ENCODE measurements at places on chromosomes 12 and 14. TPM values are rescaled to one million over a fixed set of nuclear protein-coding genes. Genes with fewer than 3 reads are reported as not detected.
A peak's percentile ranks its signal among the peaks of the same experiment; 100 is the strongest.

- DNase-seq = peak; percentile 72
These were observed 126.7 kb upstream of the HIF1A start for GRCh38 chr14:61568572-61569011.

- DNase-seq = no peak
These were observed 147.6 kb downstream of the FOXN3 start for GRCh38 chr14:89269404-89269803.

- DNase-seq = no peak
These were observed 27.7 kb downstream of the PKP2 start for GRCh38 chr12:32868885-32869284.

DNA sequence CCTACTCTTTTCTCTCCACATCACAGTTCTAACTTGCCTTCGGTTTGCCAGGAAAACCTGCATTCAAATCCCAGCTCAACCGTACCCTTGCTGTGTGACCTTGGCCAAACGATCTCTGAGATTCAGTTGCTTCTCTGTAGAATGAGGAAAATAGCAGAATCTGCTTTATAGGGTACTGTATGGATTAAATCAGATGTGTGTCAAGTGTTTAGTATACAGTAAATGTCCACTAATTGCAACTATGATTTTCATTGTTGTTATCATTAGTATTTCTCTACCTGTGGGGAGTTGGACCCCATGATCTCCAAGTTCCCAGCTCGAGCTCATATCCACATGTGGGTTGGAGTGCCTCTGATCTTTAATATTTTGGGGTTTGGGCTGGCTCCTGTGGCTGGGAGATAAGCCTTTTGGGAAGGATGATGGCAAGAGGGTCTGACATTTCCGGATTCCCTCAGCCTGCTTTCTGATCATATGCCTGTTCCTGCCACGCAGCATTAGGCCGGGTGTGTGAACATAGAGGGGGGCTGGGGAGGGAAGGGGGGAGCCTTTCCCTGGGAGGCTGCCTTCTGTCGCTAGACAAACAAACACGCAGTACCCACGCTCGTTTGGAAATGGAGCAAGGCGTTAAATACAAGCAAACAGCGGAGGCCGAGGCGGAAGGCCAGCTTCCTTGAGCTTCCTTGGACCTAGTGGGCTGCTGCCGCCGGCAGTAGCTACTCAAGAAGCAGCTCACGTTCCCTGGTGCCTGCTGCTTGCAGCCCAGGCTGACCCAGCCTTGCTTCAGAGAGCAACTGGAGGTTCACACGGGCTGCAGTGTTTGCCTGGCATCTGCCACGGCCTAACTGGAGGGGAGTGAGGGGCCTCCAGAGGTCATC is 213.5 kb upstream of the LHX5 start:
- DNase-seq = no peak

DNA sequence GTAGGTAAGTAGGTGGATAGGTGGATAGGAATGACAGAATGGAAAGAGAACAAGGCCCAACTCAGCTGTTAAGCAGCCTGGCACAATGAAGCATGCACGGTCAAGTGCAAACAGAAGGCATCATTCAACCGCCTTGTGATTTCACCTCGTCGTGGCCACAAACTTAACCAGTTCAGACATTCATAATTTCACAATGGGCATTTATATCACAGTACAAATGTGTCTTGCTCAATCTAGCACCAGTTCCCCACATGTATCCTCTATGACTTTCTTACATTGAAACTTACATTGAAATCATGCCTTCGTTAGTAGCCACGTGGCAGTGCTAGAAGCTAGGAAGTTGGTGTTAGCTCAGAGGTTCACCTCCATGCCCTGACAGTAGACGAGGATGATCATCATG is 207.5 kb downstream of the ETV6 start:
- no peak for DNase-seq

DNA sequence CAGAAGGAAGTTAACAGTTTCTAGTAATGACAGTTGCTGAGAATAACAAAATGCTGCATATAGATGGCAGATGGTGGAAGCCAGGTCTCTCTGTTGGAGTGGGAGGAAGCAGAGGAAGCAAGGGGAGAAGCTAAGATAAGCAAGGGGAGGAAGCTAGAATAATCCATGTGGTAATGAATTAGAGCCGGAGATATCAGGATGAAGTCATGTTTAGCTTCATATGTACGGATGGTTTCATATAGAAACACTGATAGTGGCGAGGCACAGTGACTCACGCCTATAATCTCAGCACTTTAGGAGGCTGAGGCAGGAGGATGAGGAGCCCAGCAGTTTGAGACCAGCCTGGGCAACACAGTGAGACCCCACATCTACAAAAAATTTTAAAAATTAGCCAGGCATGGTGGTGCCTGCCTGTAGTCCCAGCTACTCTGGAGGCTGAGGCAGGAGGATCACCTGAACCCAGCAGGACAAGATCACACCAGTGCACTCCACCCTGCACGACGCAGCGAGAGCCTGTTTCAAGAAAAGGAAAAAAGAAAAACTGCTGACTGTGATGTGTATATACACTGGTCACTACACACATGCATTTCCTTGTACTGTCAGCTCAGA is 49.2 kb downstream of the ANAPC7 start:
- no peak for DNase-seq

DNA sequence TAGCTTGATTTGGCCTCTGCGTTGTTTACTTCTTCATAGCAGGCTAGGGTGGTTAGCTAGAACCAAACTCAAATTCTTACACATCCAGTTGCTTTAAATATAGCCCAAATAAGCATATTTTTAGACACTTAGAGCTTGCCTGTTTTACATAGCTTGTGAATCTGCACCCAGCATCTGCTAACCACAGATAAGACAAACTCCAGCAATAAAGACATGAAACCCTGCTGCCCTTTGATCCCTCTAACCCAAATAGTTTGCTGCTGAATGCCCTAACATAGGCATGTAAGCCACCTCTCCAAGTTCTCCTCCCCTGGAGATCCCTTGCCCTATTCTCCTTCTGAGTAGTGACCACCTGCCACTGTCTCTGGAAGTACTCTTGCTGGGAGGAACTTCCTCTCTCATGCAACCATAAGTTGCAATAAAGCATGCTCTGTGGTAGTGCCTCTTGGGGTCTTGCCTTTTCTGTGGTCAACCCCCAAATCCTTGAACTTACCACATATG is 185.6 kb downstream of the TMEM117 start:
- no peak for DNase-seq

GRCh38 chr12:39935275-39935674 is 170.6 kb downstream of the SLC2A13 start:
- no peak for DNase-seq

The CLEC6A gene
- total RNA-seq = 0.17 TPM

The LRCOL1 gene
- total RNA-seq = not detected
